ENCODE measurements at places on chromosomes 3 and 15.

- DNase-seq, result no peak
These were observed 5.2 kb downstream of the CCNL1 start for GRCh38 chr3:157154563-157155330.

DNA sequence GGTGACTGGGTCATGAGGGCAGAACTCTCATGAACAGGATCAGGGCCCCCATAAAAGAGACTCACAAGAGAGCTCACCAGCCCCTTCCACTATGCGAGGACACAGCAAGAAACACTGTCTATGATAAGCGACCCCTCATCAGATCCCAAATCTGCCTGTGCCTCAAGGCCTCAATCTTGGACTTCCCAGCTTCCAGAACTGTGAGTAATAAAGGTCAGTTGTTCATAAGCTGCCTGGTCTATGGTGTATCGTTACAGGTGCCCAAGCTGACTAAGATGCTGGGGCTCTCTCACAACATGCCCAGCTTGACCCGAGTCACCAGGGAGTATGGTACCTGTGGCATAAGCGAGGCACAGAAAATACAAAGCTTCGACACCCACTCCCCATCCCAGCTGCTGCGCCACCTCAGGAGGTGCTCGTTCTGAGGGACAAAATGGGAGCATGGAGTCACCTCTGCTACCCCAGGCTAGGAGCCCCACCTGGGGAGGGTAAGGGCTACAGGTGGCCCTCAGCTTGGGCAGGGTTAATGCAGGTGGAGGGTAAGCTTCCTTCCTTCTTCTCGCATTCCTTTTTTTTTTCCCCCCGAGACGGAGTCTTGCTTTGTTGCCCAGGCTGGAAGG is 234.1 kb downstream of the ADAMTS17 start:
- DNase-seq, result no peak

DNA sequence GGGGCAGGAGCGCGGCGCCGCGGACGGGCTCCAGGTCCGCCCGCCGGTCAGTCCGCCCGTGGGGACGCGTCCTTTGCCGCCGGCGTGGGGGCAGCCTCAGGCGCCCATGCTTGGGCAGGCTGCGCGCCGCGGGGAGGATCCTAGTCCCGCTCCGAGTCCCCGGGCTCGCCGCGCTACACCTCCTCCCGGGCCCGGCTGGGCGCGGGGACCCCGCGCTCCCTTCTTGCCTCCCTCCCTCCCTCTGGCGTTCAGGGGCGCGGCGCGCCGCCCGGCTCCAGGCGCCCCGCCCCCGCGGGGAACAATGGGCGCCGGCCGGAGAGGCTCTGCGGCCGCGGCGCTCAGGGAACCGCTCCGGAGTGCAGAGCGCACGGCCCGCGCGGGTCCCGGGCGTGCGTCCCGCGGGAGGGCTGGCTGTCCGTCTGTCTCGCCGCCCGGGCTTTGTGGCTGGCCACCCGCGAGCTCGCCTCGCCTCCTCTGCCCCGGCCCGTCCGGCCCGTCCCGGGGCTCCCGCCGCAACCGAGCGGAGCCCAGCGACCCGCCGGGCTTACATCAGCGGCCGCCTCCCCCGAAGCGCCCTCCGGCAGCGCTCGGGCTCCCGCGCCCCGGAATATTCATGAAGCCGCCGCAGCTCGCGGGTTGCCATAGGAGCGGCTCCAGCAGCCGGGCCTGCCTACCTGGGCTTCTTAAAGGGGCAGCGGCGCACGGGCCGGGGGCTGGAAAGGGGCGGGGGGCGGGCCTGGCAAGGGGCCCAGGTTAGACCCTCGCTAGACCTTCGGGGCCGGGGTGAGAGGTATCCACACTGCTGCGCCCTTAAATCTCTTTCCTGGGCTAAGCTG is at the start of gene HCN4:
Gene HCN4 (minus strand): TSS at position 658 of the 836 bp plus-strand sequence. CDS start 688 bp downstream, outside the sequence.
- no peak for DNase-seq

GRCh38 chr15:84604826-84605553 is 4.2 kb downstream of the ZSCAN2 start:
- DNase-seq, result no peak
